Ascending aorta (tissue), 2 donors: ENCODE measurements at places on chromosomes 4 and X.
A peak's percentile ranks its signal among the peaks of the same experiment; 100 is the strongest.

DNA sequence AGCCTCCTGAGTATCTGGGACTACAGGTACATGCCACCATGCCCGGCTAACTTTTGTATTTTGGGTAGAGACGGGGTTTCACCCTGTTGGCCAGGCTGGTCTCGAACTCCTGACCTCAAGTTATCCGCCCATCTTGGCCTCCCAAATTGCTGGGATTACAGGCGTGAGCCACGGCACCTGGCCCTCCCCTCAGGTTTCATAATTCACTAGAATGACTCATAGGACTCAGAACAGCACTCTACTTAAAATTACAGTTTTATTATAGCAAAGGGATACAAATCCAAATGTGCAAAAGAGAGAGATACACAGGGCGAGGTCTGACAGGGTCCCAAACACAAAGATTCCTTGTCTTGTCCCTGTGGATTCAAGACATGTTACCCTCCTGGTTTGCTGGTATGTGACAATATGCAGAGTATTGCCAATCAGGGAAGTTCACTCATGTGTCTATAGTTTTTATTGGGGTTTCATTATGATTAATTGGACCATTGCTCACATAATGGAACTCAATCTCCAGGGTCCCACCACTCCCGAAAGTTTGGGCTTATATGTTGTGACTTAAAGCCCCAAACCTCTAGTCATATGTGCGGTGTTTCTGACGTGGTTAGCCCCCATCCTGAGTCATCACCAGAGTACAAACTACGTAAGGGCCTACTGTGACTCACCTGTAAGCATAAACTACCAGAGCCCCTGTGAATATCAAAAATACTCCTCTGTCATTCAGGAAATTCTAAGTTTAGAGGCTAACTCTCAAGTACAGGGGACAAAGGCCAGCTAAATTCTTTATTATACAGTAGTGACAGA lies 5.2 kb downstream of the YIPF6 start:
- DNase-seq, result no peak

- DNase-seq, result no peak
Observed at GRCh38 chrX:68115371-68115770, 317.9 kb downstream of the OPHN1 start.

GRCh38 chr4:1297023-1297395 lies 7.3 kb downstream of the MAEA start:
- DNase-seq, result no peak

GRCh38 chrX:83829874-83830273 lies 31.1 kb upstream of the CYLC1 start:
- DNase-seq, result no peak

DNA sequence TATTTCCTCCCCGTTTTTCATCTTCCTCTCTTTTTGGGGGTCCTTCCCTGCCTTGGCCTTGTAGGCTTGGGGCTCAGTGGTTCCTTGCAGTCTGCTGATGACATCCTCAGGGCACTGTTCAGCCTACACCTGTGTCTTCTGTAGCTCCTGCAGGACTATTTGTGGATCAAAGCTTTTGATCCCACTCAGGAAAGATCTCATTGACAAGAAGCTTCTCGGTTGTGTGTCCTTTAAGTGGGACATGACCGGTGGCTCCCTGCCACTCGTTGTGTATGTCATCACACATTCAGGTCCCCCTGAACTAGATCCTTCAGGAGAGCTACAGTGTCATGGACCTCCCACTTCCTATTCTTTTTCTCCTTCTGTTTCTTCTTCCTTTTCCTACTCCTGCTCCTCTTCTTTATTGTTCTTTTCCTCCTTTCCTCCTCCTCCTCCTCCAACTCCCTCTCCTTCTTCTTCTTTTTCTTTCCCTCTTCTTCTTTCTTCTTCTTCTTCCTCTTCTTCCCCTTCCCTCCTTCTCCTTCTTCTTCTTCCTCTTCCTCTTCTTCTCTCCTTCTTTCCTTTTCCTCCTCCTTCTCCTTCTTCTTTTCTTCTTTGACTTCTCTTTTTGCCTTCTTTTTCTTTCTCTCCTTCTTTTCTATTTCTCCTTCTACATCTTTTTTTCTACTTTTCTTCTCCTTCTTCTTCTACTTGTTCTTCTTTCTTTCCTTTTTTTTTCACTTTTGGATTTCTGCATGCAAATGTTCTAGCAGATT lies 67.8 kb downstream of the NBDY start:
- no peak for DNase-seq

DNA sequence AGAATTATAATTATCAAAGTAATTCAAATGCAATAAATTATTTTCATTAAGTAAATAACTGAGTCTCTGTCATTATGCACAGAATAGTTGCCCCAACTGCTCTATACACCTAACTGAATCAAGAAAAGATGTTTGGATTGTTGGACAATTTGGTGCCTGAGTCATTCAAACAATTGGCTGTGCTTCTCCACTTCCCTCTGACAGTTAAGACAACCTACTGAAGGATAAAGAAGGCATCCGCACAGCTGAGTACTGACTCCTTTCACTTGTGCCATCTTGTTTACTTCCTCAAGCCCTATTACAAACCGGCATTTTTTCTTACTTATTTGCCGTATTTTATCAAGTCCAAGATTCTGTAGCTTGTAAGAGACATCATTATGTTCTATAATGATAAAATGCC lies 110.6 kb upstream of the C1QTNF7 start:
- DNase-seq, result no peak

GRCh38 chr4:76272999-76273398 lies 21.5 kb downstream of the FAM47E start:
- no peak for DNase-seq

GRCh38 chr4:76931576-76932276 lies 17.8 kb upstream of the SEPTIN11 start:
- no peak for DNase-seq

DNA sequence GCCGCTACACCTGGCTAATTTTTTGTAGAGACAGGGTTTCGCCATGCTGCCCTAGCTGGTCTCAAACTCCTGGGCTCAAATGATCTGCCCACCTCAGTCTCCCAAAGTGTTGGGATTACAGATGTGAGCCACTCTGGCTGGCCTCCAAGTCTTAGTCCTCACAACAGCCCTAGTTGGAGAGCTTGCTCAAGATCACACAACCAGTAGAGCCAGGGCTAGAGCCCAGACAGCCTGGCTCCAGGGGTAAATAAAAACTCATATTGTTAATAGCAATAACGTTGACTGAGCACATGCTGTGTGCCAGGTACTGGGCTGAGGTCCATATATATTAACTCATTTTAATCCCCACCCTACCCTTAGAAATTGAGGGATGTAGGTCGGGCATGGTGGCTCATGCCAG lies 7.3 kb upstream of the JAKMIP1 start:
- DNase-seq, result no peak

DNA sequence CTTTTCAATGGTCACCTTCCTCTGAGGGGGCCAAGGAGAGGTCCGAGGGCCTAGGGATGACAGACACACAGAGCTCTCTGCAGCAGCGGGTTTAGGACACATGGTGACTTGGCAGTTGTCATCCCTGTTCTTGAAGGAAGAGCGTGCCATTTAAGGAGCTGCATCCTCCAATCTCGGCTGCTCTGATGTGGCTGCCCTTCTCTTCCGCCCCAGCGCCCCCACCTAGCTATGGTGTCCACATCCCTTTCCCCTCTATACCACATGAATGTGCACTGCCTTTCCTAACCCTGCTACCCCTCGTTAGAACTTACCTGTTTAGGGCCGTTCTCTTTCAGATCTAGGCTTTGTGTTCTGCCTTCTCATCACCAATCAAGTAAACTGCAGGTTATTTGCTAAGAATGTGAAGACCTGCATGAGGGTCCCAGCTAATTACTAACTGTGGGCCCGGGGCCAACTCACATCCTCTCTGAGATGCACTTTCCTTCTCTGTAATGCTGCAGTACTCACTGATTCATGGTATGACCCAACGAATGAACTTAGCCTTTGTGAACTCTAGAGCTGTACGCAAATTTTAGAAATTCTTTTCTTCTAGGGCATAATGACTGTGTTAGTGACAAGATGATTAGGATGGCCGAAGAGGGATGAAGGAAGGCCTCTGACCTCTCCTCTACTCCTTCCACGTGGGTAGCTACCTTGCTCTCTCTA lies 38.2 kb downstream of the CHST7 start:
- no peak for DNase-seq

GRCh38 chr4:15935504-15936402 lies 2.8 kb downstream of the FGFBP1 start:
- no peak for DNase-seq

DNA sequence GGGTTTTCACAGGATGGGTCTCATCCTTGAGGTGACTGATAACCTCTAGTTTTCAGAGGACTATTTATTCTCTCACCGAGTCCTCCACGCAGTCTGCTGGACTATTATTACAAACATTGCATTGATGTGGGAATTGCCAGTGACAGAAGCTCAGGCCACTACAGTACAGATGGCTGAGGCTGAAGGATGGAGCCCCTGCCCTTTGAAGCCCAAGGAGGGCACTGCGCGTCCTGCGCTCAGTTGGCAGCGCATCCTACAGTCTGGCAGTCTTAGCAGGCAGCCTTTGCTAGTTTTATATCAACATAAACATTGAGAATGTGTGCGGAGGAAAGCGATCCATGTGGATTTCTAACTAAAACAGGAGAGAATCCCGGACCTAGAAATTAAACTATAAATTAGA lies 1.5 kb upstream of the RELL1 start:
- no peak for DNase-seq

- no peak for DNase-seq
Observed at GRCh38 chr4:54032558-54033135, 31.8 kb downstream of the CHIC2 start.

DNA sequence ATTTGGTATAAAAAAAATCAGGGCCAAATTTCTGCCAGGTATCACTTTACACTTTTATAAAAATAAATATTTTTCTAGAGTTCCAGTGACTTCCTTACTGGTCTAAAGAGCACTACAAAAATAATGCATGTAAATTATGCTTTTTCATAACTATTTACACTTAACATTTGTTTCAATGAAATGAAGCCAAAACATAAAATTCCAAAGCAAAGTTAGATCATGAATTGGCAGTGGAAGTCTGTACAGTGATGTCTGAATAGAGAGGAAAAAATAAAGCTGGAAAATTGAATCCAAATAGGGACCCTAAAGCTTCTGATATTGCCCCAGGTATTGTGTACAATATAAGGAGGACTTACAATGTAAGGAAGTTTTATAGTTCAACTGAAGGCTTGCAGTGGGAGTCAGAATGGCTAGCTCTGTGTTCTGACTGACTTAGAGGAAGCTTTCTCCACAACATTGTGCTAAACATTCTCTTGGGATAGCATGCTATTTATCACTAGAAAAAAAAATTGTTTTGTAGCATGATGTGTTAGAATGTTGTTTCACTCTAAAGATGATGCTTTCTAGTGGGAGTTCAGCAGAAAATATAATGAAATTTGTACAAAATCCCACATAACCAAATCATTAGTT lies 288.2 kb upstream of the UGT8 start:
- DNase-seq, result no peak

DNA sequence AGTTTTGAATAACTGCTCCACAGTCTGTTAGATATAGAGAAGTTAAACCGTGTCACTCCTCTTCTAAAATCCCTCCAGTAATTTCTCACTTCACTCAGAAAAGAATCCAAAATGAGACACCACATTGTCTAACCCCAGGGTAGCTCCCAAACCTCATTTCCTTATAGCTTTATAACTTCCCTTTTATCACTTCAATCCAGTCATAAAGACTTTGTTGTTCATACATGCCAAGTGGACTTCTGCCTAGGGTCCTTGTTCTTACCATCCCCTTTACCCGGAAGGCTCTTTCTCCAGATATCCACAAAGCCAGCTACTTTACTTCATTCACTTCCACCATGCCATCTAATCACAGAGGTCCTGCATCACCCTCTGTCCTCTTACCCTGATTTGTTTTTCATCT lies 156.2 kb downstream of the GABRB1 start:
- DNase-seq, result no peak

DNA sequence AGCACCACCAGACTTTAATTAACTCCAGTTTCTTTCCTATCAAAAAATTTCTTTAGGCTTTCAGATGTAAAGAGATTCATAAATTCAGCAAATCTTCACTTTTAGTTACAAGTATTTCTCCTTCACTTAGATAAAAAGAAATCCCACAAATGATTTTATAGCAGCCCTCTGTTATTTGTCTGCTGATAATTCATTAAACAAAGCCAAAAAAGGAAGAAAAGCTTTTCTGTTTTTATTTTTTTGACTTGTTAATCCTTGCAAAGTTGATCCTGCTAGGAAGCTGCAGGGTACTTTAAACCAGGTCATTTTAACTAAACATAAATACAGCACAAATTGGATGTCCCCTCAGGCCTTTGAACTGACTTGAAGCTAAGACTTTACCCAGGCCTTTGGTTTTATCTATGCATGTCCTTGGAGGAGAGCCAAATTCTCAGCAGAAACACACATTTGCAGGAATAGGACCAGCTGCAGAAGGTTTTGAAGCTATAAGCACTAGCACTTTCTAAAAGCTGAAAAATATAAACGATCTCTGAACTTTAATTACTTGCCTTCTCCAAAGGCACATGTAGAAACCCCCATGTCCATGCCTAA lies 57.5 kb downstream of the PCDH18 start:
- no peak for DNase-seq

DNA sequence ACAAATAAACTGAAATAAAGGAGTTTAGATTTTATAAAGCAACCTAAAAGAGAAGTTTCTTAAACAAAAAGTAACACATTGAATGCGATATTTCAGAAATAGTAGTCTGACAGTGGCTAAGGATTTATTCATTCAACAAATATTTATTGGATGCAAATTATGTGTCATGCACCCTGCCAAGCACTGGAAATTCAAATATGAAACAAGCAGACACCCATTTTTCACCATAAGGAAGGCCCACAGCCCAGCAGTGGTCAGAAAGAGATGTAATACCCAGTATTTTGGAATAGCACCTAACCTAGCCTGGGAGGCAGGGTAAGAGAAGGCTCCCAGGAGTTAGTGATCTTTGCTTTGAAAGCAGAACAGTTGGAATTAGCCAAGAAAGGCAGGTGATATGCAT lies 855.1 kb upstream of the TENM3 start:
- DNase-seq, result no peak

DNA sequence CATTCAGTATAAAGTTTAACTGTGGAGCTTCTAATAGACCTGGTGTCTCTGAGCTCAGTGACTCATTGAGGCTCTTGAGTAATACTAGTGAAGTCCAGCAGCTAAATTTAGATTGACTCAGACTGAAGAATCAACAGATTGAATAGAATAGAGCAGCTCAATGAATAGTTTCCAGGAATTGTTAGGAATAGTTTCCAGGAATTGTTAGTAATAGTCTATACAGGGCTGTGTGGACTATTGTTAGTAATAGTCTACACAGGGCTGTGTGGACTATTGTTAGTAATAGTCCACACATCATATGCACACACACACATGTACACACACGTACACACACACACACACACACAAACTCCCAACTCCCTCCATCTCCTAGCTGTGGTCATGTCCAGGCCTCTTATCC lies 3.0 kb downstream of the GIMD1 start:
- DNase-seq, result peak; percentile 63

DNA sequence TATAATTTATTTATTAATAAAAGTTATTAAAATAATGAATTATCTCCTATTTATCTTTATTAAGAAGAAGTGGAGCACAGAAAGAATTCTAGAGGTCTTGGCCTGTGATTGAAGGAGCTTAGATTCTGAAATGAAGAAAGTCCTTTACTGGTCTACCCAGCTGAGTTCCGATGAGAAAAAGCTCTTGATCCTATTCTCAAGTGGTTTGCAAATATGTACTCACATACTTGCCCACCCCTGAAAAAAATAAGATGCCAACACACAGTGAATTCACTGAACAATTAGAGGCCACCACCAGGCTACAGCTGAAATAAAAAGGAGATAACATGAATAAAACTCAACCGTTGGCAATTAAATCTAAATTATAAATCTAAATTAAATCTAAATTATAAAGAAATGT lies 253.4 kb downstream of the MAPK10 start:
- no peak for DNase-seq

- no peak for DNase-seq
Observed at GRCh38 chr4:55184600-55185523, 59.5 kb upstream of the KDR start.
